ENCODE measurements at places on chromosomes 7 and 10.

DNA sequence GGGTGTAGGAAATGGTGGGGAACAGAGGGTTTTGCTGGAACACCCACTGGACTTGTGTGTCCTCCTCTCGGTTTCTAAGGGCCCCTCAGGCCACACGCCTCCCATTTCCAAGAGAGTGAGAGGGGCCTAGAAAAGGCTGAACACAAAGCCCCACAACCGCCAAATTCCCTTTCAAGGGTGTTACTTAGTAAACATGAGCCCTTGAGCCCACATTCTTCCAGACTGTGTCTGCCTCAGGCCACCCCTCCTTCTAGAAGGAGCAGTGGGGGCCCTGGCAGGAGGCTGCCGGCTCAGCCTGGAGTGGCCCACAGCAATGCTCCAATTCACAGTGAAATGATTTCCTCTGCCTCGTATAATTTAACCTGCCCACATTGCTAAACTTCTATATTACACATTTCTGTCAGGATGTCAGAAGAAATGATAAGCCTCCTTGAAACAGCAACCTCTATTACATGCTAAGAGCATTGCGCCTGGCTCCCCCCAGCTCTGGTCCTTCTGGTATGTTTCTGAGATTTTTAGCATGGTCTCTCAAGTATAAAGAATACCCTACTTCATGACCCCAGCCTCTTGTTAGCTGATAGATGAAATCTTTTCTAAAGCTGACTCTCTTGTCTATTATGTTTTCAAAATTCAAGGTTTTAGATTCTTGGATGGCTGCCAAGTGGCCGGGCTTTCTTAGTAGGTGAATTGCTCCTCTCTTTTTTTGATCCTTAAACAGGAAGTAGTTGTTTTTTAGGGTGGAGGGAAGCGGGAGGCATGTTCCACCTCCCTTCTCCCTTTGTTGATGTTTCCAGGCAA, 673.9 kb upstream of the GALNT17 start:
- no peak for DNase-seq

DNA sequence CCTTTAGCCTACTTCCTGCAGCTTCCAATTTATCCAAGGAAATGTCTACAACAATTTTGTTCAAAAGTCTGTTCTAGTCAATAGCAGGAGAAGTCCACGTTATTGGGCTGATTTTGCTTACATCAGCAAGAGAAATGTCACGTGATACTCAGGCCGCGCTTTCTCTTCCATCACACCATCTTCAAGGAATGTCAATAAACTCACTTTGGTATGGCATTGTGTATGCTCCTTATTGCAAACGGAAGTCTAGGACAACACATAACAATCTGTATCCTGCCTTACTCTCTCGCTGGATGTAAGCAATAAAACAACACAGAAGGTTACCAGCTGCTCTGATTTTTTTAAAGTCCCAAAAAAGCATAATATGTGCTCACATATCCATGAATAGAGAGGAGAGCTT, 17.1 kb upstream of the STK17A start:
- DNase-seq = no peak

GRCh38 chr10:126670056-126670894, at the start of gene C10orf90:
C10orf90 (minus strand) TSS chr10:126670693; CDS start chr10:126670480, 213 bp downstream.
- DNase-seq = no peak

DNA sequence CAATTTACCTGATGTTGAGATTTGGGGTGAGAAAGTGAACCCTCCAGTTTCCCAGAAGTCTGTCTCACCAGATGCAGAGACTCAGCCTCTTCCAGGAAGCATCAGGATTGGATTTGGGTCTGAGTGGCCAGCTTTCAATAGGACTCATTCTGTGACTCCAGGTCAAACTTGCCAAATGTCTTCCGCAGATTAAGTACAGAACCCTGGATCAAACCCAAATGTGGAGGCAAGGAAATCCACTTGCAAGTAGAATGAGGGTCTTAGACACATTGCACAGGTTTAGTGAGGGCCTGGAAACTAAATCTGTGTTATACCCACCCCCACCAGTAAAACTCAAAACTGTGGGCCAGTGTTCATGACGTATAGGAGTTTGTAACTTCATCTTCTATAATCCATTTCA, 372.2 kb upstream of the MGMT start:
- DNase-seq = no peak

- no peak for DNase-seq
Observed at GRCh38 chr7:1224086-1224716, 8.5 kb upstream of the UNCX start.

GRCh38 chr10:128016423-128017060, 109.6 kb downstream of the PTPRE start:
- no peak for DNase-seq
